Bone marrow (tissue), 2 donors: ENCODE measurements at places on chromosomes 3 and 15.

- DNase-seq, result no peak
Measured at GRCh38 chr3:142735462-142735861, 11.6 kb downstream of the TRPC1 start.

DNA sequence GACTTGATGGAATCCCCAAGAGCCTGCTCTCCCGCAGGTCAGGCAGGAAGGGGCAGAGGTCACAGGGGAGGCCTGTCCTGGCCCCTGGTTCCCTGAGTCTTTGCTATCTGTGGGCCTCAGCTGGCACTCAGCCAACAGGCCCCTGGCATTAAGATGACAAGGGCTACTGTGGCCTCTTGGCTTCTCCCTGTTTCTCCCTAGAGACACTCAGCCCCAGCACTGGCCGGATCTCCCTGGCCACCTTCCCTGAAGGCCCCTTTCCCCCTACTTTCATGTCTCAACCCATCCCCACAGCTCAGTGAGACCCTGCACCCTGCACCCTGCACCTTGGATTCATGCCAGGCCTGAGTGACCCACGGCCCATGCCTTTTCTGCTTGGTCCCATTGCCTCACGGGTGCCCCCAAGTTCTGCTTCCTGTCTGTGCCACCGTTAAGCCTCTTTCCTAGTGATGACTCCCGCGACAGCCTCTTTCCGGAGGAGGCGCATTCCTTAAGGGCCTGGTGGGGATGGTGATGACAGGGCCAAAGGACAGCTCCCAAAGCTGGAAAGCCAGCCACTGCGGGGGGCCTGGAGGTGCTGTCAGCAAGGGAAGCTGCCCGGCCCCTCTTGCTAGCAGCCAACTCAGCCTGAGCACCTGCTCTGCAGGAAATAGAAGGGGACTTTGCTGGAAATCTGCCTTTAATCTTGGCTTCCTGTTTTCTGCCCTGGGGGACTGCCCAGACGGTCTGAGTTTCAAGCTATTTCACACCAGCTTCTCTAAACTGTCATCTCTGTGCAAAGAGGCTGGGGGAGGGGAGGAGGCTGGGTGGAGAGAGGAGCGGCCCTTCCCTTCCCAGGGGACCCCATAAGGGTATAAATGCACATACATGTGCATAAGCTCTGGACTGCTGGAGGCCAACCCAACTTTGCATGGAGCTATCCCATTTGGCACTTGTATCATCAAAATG lies 4.8 kb upstream of the CSK start:
- DNase-seq, result peak; percentile 93

DNA sequence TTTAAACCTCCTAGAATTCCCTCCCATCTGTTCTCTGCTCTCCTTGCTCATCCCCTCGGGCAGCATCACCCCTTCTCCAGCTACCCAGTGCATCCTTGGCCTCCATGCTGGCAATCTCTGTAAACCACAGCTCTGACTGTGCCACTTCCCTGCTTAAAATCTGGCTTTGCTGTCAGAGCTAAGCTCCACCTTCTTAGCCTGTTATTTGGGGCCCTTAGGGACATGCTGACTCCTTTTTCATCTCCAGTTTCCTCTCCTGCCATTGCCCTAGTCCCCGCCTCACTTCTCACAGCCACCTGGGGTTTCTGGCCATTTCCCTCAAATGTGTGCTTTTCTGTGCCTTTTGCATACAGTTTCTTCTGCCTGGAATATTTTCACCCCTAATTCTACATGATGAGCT lies 5.7 kb downstream of the SLC6A20 start:
- DNase-seq, result no peak

- no peak for DNase-seq
Measured at GRCh38 chr3:154583086-154583634, 153.2 kb upstream of the GPR149 start.

DNA sequence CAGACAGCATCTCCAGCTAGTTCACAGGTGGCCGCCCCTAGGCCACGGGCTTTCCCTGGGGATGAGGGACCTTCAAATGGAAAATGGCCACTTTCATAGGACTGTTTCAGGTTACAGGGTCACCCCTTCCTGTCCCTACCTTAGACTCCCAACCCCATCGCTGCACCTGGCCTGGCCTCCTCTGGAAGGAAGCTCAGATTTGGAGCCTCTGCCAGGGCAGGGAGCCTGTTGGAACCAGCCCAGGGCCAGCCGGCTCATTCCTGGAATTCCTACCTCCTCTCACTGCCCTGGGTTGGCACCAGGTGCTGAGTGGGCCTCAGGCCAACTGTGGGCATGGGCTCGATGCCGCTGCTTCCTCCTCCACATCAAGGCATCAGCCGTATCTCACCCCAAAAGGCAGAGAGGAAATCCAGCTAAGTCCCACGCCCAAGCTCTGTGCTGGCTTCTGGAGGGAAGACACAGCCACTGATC lies 42.2 kb downstream of the KLHL25 start:
- DNase-seq, result no peak

- DNase-seq, result no peak
Measured at GRCh38 chr15:67013696-67014095, 51.7 kb upstream of the SMAD3 start.
